ENCODE measurements at places on chromosomes 1 and 21.
A peak's percentile ranks its signal among the peaks of the same experiment; 100 is the strongest.

GRCh38 chr1:157992833-157993146 lies 655 bp upstream of the KIRREL1 start:
- DNase-seq: no peak

GRCh38 chr1:11611638-11612327 lies 42.4 kb downstream of the FBXO2 start:
- no peak for DNase-seq

- DNase-seq: peak; percentile 58
Observed at GRCh38 chr1:151611288-151611790, 511 bp upstream of the SNX27 start.

GRCh38 chr1:232561381-232561780 lies 68.6 kb downstream of the SIPA1L2 start:
- DNase-seq: no peak

- DNase-seq: no peak
Observed at GRCh38 chr1:190320952-190321351, 156.7 kb downstream of the BRINP3 start.

GRCh38 chr1:48841461-48841860 lies 64.8 kb upstream of the BEND5 start:
- no peak for DNase-seq

DNA sequence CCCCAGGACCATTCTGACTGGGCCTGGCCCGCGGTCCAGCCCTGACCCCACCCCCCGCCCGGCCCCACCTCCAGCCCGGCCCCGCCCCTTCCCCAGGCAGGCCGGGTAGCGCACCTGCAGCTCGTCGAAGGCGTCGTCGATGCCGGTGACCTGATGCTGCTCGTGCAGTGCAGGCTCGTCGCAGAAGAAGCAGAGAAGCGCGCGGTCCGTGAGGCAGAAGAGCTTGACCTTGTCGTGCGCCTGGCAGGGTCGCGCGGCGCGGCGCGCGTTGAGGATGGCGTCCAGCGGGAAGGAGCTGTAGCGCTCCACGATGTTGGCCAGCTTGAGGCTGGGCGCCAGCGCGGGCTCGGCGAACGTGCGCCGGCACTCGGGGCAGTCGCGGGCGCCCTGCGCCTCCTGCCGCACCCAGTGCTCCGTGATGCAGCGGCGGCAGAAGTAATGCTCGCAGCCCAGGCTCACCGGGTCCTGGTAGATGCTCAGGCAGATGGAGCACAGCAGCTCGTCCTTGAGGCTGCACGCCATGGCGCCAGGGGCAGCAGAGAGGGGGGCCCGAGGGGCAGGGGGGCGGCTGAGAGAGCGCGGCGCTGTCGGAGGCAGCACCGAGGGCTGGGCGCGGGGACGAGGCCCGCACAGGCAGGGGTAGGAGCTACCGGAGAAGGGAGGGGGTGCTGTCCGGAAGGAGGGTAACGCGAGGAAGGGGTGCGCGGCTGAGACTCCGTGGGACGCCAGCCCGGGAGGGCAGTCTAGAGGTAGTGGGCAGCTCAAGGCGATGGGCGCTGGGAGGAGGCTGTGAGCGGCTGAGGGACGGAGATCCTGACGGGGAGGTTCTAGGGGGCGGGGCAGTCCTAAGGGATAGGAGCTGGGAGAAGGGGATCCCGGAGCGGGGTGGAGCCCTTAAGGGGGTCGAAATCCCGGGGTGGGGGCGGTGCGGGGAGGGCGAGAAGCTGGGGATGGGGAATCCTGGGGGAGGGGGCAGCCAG lies 642 bp downstream of the TRIM62 start:
- peak; percentile 88 for DNase-seq

- DNase-seq: no peak
Observed at GRCh38 chr1:84060781-84061180, 61.8 kb upstream of the TTLL7 start.

DNA sequence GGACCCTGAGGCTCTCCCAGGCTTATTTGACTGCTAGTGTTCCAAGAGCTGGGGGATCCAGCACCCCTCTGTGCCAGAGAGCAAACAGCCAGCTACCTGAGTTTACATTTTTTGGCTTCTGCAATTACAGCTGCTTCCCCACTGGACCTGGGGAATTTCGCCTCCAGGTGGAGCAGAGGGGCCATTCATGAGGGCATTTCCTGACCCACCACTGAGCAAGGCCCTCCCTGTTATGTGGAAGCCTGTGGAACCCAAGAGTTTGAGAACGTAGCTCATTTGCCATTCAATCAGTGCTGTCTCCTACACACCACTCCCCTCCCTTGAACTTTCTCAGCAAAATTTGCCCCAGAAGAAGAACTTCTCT lies 42.7 kb upstream of the TMEM51 start:
- no peak for DNase-seq

- no peak for DNase-seq
Observed at GRCh38 chr1:175976865-175977642, 230.0 kb downstream of the COP1 start.
